GM06990 (cell line): ENCODE measurements at places on chromosomes 7 and 10.
A peak's percentile ranks its signal among the peaks of the same experiment; 100 is the strongest.

DNA sequence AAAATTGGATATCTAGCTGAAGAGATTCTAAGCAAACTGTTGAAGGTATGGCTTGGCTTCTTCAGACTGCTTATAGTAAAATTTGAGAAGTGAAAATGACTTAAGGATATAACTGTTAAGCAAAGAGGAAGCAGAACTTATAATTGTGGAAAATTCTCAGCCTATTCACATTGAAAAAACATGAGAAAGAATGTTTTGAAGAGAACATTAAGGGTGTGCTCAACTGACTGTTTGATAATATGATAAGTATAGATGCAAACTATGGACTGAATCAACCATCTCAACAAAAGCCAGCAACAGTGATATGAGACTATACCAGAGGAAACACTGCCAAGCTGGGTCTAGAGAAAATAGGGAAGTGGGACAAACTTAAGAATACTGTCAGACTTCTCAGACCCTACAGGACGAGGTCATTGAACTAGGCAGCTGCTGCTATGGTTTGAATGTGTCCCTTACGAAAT, 133.1 kb upstream of the PPP1R3A start:
- DNase-seq = peak; percentile 24

DNA sequence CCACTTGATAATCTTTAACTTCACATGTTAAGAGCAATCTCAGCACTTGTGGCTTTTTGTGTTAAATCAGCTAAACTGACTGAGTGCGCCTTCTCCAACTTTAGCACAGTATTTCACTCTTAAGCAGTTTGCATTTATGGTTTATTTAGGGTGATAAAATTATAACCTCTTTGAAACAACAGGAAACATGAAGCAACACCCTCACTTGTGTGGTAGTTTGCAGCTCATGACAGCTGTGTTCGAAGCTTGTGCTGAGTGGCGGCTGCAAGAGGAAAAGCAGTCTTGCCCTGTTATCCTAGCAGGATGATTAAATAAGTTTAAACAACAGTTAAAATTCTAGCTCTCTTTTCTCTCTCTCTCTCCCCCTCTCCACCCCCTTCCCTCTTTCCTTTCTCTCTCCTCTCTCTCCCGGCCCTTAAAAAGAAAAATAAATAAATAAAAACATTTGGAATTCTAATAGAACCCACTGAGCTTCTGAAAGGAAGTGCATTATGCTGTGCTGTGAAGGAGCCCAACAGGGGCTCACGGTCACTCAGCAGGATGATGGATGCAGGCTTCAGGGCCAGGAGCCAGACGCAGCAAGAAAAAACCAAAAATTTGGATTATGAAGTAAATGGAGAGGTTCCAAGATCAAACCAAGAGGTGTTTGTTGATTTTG, 25.2 kb downstream of the OGDH start:
- DNase-seq = no peak

- no peak for DNase-seq
Observed at GRCh38 chr7:39592586-39592985, 26.4 kb downstream of the YAE1 start.

GRCh38 chr10:11441151-11441535, 170.3 kb downstream of the USP6NL start:
- DNase-seq = no peak

- DNase-seq = no peak
Observed at GRCh38 chr10:13765641-13766341, 179.0 kb downstream of the PRPF18 start.

GRCh38 chr7:123601530-123601929, at the start of gene ASB15:
TSS of gene ASB15 (plus strand) at chr7:123601821. CDS start at chr7:123614503, 12,682 bp downstream.
- DNase-seq = no peak

DNA sequence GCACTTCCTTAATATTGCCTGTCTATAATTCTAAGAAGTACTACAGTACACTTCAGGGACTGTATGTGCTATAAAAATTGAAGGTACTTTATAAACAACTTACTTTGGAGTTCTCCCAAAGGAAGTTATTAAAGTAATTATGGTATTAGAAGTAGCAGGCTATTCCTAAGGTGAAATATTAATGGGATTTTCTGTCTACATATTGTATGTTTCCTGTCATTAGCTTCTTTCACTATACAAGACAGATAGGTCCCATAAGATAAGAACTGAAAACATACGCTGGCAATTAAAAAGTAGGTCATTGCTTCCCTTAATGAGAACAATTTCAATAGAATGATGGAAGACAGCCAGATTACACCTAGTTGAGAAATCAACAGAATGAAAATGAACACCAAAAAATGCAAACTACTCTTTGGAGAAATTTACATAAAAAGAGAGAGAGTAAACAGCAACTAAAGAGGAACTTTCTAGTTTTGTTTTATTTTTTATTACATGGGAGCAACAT, 147.0 kb downstream of the HBP1 start:
- no peak for DNase-seq
